ENCODE measurements at places on chromosomes 16 and 17.

GRCh38 chr16:85335584-85336491, 223.6 kb upstream of the CIBAR2 start:
- DNase-seq: no peak

DNA sequence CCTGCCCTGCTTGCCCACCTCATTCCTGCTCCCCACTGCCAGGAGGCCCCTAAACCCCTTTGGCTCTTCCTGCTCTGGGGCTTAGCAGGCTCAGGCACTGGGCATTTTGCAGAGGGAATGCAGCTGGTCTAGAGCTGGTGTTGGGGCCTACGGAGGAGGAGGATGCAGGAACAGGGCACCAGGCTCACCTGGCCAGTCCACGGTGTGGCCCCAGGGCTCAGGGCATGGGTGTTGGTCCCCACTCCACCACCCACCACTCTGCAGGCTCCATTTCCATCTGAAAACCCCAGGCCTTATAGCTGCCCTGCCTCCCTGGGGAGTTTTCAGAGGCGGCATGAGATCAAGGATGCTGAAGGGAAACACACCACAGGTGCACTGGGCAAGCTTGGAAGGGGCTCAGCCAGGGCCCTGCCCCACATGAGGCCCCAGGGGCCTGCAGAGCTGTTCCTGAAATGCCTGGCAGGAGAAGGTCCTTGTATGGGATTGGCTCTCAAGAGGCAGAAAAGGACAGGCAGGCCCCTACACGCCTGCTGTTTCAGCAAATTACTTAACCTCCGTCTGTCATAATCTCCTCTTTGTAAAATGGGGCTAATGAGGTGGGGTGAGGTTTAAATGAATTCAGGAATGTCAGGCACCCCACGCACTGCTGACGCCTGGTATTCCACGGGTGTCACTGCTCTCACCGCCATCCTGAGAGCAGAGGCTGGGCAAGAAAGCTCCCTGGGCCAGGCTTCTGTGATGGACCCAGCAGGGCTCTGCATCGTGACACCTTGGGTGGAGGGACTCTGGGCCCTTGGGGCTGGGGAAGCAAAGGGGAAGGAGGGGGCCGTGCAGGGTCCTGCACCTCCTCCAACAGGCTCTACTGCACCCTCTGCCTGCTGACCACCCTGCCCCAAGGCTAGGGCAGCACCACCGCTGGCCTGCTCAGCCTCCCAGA, 9.3 kb downstream of the SLC47A2 start:
- no peak for DNase-seq

DNA sequence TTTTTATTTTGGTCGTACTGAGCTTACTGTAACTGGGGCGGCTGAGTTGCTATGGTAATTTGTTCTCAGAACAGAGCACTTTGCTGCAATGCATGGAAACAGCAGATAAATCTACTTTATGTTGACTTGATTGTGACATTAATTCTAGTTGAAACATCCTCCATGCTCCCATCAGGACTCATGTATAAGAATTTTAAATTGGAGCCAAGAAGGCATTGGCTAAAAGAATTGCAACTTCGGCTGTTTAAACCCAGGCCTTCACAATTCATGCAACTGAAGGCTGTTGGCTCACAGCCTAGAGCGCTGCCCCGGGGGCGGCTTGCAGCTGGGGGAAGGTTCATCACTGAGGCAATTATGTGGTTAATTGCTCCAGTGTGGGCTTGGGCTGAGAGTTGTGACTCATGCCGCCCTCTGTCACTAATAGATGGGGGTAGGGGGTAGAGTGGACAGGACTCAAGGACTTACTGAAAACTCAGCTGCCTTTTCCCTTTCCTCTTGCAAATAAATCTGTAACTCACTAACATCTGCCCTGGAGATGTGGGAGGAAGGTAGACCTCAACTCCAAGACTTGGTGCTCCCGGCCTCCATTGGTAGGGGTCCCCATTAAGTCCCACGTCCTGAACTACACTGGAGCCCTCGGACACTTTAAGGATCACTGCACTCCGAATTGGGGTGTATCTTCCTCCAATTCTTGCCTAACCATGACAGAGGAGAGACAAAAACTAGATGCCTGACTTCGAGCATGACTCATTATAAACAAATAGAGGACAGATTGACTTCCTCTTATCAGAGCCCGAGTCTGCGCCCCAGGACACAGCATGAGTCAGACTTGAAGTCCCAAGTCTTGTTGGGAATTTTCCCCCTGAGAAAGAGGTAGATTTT, 37.5 kb downstream of the ERCC4 start:
- peak; percentile 11 for DNase-seq

DNA sequence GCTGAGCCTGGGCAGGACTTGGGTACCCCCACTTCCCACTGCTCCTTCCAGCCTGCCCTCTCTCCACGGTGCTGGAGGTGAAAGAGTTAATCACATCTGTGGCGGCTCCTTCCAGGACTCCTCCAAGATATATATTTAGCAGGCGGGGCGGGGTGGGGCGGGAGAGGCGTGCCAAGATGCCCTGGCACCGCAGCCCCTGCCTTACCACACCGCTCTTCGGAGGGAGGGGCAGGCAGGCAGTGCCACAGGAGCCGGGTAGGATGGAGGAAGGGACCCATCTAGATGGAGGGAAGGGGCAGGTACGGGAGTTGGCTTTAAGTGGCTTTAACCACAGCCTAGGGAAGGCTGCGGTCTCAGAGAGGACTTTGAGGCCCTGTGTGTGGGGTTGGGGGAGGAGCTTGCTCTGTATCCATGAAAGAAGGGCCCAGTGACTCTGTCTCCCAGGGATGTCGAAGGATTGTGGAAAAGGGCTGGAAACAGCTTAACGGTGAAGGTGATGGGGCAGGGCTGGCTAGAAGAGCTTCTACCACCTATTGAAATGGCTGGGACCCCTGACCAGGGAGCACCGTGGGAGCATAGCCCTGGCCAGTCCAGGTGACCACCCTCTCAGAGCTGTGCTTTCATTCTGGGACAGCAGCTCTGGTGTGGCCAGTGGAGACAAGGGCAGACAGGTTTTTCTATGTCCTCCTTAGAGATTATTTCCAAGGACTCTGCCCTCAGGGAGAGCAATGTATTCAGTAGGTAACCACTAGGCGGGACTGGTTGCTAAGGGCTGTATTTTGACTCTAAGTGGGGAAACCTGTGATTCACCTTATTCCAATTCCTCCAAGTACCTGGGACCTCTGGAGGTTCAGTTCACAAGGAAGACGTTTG, 13.0 kb downstream of the GPR142 start:
- DNase-seq: no peak

GRCh38 chr17:73591296-73592078, 52.8 kb downstream of the SDK2 start:
- DNase-seq: no peak

DNA sequence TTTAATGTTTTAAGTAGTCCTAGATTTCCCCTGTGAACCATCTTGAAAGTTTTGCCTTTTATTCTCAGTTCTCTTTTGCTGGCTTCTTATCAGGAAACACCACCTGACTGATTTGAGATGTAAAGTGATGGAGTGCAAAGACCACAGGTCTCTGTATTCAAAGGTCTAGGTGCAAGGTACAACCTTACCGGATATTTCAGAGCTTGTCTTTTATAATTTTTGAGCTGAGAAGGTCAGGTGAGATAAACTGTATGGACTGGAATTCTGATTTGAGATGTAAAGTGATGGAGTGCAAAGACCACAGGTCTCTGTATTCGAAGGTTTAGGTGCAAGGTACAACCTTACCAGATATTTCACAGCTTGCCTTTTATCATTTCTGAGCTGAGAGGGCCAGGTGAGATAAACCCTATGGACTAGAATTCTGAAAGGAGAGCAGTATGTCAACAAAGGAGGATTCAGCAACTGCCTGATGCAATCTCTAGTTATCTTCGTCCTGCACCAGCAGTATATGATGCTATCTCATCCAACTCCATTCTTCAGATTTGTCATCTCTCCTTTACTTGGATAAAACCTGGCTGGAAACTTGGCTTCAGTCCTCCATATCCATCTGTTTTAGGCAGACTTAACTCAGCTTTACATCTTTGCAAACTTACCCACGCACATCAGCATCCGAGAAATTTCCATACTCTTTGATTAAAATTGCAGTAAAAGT, 64.3 kb downstream of the CENPV start:
- DNase-seq: no peak

DNA sequence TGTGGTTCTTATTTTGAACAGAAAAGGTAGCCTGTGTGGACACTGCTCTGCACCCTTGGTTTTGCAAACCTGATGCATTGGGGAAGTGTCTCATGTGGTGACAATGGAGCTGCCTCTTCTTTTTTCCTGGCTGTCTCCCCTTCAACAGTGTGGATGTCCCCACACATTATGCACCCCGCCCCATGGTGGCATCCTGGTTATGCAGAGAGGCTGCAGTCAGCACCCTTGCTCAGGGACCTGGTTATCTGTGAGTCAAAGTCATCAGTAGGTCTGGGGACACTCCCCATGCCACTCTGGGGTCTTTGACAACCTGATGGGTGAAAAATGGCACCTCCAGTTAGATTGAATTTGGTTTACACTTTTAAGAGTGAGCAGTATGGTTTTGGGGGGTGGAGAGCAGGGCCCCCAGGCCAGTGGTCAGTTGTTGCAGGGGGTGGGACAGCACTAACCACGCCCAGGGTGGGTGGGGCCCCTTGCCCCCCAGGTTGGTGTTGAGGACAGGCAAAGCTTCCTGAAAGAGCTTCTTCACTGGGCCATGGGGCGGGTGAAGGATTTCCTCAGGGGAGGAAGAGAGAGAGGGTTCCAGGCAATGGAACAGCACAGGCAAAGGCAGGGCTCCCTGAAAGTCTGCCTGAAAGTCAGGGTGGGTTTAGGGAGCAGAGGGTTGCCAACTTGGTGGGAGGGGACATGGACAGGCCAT, 24.6 kb upstream of the KCNJ12 start:
- DNase-seq: no peak

DNA sequence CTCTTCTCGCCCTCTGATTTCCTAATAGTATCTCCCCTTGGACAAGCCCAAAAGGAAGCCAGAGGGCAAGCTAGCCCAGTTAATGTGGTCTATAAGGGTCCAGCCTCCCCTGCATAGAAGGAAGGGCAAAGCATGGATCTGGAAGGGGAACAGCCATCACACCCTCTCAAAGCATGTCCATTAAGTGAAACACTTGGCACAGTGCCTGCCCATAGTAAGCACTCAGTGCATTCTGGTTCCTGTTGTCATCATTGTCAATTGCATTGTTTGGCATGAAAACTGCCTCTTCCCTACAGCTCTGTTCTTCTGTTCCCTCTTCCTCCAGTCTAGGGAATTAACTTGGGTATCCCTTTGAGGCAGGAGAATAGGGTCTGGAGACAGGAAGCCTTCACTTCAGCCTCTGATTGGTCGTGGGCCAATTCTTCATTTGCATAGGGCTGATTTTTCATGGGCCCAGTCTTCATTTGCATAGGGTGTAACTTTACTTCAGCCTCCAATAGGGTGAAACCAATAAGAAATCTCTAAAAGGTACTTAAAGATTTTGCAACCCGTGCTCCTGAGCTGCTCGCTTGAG, 81.4 kb downstream of the C17orf67 start:
- DNase-seq: no peak

- no peak for DNase-seq
Observed at GRCh38 chr17:83187782-83188311, 108.4 kb downstream of the METRNL start.

- no peak for DNase-seq
Observed at GRCh38 chr17:64245218-64246145, 17.6 kb downstream of the TEX2 start.

DNA sequence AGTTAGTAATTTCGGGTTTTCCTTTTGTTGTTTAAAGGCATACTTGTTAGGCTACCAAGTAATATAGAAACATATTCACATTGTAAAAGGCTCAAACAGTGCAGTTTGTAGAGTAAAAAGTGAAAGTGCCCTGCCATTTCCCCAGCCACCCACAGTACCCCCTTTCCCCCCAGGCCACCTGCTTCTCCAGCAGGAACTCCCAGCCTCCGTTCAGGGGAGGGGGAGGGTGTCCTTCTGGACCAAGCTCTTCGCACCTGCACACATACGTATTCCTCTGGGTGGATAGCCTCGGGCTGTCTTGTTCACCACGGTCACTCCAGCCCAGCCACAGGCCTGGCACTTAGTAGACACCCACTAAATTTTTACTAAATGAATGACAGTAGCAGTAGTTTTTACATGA, 144.5 kb downstream of the CLEC16A start:
- no peak for DNase-seq

- DNase-seq: no peak
Observed at GRCh38 chr16:2858245-2859025, 465 bp upstream of the PRSS22 start.

- DNase-seq: no peak
Observed at GRCh38 chr17:55212880-55213279, 51.9 kb upstream of the HLF start.

DNA sequence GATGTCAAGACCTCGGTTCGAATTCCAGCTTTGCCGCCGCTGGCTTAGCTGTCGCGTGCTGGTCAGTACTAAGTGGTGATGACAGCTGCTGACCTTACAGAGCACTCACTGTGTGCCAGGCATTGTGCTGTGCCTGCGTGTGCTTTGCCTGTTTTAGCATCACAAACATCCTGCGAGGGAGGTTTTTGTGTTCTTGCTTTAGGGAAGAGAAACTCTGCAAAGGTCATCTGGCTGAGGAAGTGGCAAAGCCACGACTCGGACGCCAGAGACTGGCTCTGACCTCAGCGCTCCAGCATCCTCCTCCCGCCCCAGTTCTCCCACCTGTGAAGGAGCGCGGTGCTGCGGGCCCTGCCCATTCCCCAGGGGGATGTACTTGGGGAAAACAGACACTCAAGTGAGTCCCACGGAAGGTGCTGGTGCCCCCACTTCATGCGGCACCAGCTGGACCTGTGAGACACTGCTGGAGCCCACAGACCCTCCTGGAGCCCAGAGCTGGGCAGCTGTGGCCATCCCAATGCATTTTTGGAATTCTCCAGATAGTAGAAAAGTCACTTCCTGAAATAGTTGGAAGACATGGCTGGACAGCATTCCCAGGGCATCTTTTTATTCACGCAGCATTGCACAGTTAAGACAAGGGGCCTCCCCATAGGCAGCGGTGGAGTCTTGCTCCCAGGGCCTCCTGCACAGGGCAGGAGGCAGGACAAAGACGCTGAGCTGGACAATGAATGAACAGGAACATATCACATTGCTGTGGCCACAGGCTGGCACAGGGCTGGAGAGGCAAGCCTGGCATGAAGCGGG, 20.0 kb upstream of the HERPUD1 start:
- DNase-seq: no peak

DNA sequence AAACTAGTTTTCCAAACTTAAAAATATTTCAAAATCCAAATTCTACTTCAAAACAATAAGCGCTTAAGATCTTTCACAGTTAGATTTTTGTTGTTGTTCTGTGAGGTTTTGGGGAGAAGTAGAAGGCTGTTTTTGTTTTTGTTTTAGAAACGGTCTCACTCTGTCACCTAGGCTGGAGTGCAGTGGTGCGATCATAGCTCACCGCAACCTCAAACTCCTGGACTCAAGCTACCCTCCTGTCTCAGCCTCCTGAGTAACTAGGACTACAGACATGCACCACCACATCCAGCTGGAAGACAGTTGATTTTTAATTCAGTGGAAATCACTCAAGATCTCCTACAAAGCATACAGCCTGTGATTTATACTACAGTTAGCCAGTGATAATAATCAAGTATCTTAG, 2.7 kb downstream of the SHCBP1 start:
- DNase-seq: no peak

DNA sequence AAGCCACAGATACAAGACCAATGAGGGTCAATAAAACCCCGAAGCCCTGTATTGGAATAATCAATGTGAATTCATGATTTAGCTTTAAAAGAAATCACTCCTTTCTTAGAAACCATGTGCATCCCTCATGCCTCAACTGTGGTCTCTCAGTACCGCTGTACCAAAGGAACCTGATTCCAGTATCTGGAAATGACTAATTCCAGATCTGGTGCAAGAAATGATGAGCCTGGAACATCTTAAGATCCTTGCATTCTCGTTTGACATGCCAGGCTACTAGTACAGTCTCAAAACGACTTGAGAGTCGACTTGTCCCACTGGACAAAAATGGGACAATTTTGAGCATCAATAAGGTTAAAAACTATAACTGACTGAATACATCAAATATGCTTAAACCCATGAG, 21.2 kb downstream of the USP31 start:
- no peak for DNase-seq

Measured in nephron progenitor cell (in vitro differentiated cells).